ENCODE measurements at places on chromosomes 4 and X.

- no peak for DNase-seq
Observed at GRCh38 chr4:123421227-123421936, 24.8 kb downstream of the SPRY1 start.

- no peak for DNase-seq
Observed at GRCh38 chrX:154785716-154786115, 19.6 kb downstream of the MPP1 start.

- DNase-seq = no peak
Observed at GRCh38 chr4:128916832-128917231, 107.3 kb downstream of the JADE1 start.

DNA sequence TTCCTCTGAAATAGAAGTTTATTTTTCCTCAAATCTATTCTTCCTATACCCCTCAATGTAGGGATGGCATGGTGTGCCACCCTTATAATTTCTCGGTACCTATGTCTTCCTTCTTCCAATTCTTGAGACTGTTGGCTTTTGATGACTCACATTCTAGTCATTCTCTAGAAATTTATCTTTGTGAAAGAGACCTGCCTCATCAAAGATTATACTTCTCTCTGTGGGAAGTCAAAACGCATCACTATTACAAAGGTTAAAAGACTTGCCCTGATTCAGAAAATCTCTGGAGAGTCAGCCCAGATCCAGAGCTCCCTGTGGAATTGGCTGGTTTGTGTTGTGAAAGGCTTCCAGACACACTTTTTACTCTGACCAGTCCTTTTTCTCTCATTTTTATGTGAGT, 65.9 kb upstream of the FSTL5 start:
- DNase-seq = no peak

DNA sequence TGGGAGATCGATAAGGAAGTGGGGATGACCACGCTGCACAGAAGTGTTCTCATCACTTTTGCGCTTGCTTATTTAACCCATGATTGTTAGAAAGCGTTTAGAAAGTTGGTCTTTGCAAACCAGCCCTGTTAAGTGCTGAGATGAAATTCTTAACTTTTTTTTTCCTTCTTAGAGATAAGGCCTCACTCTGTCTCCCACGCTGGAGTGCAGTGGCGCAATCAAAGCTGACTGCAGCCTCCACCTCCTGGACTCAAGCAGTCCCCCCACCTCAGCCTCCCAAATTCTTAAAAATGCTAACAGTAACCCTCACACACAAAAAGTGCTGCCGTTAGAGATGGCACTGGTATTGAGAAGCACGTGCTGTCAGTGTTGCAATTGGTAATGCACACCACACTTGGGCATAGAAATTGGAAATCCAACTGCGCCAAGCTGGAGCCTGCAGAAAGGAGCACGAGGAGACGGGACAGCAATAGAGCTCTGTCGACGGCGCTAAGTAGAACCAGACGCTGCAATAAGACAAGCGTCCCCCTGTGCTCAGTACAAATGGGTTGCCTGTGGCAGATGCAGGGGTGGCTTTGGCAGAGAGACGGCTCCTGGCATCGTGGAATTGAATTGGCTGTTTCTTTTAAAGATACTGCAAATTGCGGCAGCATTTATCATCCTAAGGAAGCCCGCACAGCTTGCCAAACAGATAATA, 113.4 kb downstream of the TBL1X start:
- DNase-seq = no peak

DNA sequence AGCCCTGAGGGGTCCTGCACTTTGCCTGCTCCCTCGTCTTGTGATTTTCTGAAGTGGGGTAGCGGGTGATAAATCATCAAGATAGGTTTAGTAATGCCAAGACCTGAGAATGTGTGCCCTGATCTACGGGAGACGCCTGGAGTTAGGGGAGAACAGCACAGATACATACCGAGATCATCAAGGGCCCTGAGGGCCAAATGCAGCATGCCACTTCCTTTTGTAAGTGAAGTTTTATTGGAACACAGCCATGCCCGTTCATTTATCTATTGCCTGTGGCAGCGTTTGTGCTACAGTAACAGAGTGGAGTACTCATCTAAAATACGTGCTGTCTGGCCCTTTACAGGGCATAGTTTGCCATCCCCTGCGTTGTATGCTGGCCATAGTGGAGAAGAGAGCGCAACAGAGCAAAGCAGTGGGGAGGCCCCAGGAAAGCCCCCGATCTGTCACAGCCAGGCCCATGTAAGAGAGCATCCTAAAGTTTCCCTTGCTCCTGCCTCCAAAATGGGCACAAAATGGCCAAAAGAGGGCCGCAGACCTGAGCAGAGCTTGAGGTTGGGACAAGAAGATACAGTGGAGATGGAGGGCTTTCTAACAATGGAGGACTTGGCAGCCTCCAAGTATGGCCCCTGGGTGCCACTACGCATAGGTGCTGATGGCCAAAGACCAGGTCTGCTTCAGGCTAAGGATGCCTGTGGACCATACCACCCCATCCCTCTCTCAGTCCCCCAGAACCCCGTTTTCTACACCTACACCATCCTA, 167.0 kb downstream of the SMIM20 start:
- DNase-seq = no peak

- no peak for DNase-seq
Observed at GRCh38 chr4:86118711-86119110, 241.1 kb downstream of the MAPK10 start.

GRCh38 chr4:107603430-107603829, 116.6 kb downstream of the PAPSS1 start:
- no peak for DNase-seq

DNA sequence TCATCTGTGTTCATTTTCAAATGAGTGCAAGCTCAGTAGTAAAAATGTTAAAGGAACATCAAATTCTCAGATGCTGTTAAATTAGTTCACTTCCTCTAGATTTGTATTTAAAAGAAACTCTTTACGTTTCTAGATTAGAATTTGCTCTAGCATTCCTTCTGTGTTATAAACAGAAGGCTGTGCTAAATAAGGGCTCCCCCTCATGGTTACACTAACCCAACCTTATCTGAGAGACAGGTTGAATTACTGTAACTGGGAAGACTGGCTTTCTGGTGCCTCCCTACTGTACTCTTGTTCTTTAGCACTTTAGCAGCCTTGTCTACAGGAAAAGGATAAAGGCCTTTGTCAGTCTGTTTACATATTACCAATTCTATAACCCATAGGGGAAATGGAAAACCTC, 56.8 kb downstream of the RXFP1 start:
- DNase-seq = no peak

- DNase-seq = no peak
Observed at GRCh38 chr4:113844369-113844768, 82.8 kb upstream of the CAMK2D start.

DNA sequence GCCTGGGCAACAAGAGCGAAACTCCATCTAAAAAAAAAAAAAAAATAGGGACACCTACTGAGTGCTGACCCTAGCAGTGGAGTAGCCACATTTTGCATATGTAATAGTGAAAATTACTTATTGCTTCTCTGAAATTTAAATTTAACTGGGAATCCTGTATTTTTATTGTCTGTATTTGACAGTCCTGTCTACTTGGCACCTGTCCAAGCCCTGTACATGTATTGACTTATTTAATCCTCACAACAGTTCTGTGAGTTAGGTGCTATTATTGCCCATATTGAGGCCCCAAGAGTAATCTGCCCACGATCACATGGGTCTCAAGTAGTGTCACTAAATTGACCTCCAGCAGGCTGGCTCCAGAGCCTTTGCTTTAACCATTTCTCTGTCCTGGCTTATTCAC, 81.6 kb downstream of the WDR19 start:
- no peak for DNase-seq

DNA sequence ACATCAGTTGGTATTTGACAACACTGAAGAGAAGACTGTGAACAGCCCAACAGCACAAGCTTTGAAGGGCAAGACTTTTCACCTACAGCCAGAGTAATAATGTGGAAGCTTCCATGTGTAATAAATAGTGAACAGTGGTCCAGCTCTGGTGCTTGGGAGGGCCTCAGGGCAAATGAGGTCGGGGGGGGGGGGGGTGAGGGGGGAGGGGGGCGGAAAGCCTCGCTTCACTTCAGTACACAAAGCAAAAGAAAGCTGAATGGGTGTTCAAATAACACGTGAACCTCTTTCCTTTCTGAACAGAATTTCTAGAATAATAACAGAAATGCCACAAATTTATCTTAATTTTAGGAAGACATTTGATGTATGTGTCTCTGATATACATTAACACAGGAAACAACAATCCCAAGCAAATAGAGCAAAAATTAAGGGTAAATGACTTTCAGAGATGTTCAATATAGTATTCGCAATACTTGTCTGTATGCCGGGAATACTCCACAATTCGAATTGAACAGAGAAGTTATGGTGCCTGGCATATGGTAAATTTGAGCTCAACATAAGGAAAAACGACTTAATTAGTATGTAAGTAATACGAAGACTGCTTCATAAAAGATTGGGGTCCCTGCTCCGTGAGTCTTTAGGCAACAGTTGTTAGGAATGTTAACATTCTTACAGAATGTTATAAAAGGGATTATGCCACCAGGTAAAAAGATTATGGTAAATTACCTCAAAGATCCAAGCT, 92.6 kb downstream of the FRYL start:
- DNase-seq = no peak

GRCh38 chrX:46325312-46325877, 219.8 kb downstream of the ZNF674 start:
- no peak for DNase-seq

DNA sequence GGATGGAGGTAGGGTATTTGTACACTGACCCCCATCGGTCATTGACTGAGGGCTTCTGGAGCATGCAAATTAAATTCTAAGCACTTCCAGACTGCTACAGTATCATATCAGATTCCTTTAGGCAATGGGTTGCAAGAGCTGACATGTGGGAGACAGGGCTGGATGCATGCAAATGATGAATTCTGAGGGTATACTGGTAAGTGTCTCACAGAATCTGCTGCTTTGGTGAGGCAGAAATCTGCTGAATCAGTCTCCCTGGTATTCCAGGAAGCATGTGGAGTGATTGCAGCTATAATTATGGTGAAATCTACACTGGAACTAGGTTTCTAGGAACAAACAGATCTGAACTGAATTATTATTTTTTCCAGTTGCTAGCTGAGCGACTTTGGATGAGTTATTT, 684.9 kb upstream of the MAGEB2 start:
- DNase-seq = no peak

- no peak for DNase-seq
Observed at GRCh38 chr4:26130841-26131432, 189.9 kb upstream of the RBPJ start.

DNA sequence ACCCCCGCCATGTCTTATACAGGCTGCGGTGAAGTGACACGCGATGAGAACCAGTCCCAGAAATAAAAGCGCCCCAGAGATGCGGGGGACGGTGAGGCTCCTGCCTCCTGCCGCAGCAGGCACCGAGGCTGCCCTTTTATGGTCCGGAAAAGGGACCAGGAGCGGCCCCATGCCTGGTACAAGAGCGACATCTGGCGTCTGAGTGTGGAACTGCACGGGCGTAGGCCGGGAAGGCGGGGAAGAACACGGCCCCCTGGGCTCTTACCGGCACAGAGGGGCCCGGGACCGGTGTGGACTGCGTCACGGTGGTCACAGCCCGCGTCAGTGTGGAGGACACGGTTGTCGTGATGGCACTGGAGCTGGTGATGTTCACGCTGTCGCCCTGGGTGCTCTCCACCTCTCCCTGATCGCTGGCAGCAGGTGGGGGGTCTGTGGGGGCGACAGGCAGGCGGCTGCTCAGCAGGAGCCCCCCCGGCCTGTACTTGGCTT, 8.9 kb upstream of the RENBP start:
- peak; percentile 61 for DNase-seq

GRCh38 chr4:71074452-71075299, 81.2 kb downstream of the DCK start:
- DNase-seq = no peak

DNA sequence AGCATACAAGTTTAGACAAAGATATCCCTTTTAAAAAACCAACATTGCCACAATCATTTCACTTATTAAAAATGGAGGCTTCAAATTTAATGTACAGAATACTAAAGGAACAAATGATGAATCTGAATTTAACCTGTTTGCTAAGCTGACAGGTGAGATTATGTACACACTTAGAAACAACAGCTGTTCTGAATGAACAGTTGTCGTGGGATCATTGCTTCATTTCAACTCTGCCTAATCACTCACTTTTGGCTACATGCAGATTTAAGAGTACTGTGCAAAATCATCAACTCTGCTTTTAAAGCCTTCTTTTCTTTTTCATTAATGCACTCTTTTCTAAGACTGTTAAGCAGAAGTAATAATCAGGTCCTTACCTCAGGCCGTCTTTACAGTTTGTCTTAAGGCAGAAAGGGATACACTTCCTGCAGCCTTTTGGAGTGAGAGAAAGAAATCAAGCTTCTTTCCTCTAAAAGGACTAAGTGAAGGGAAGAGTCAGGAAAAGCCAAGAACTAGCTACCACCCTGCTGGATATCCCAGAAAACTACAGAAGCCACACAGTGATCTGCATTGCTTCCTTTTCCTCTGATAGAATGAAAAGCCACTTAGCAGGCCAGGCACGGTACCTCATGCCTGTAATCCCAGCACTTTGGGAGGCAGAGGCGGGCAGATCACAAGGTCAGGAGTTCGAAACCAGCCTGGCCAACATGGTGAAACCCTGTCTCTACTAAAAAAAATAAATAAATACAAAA, 54.7 kb upstream of the NPNT start:
- DNase-seq = no peak

Data from stimulated activated CD8-positive, alpha-beta memory T cell treated with anti-CD3 and anti-CD28 coated beads, Interleukin-4, amount 100 ng/mL, for 1 hour (primary cell).